Activated T-helper 2 cell treated with anti-CD3 and anti-CD28 coated beads, Interferon-gamma antibody, Interleukin-2, Interleukin-4, amounts not matched to agents 10 μg/mL and 5 μg/mL and 100 μg/mL, durations not matched to agents 14 hours and 24 hours and 36 hours (primary cell): ENCODE measurements at places on chromosomes 4 and X.

GRCh38 chr4:6270636-6271121 is 1.0 kb downstream of the WFS1 start:
- DNase-seq, result no peak

GRCh38 chr4:65139998-65140397 is 530.3 kb downstream of the EPHA5 start:
- no peak for DNase-seq

GRCh38 chrX:78595901-78596502 is 63.1 kb downstream of the RTL3 start:
- no peak for DNase-seq

DNA sequence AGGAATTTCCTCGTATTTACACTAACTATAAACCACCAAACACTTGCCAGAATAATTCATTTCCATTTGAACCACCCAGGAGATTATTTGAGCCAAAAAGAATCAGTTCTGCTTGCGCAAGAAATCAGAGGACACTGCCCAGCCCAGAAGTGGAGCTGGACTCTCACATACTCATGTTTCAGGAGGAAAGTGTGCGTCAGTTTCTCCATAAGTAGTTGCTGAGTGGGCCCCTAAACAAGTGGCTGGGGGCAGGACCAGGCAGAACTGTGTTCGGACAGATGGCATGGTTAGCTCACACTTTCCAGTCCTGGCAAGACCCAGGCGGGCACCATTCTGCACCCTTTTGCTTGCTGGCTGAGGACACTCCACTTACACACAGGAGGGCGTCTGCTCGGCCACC is 38.8 kb downstream of the BTC start:
- DNase-seq, result no peak

- no peak for DNase-seq
Observed at GRCh38 chr4:175351473-175351872, 433.3 kb downstream of the ADAM29 start.

GRCh38 chr4:57665806-57666205 is 555.6 kb upstream of the IGFBP7 start:
- no peak for DNase-seq

- no peak for DNase-seq
Observed at GRCh38 chr4:76898385-76898692, 395 bp upstream of the SOWAHB start.

- no peak for DNase-seq
Observed at GRCh38 chr4:3372264-3372932, 69.4 kb upstream of the HGFAC start.

DNA sequence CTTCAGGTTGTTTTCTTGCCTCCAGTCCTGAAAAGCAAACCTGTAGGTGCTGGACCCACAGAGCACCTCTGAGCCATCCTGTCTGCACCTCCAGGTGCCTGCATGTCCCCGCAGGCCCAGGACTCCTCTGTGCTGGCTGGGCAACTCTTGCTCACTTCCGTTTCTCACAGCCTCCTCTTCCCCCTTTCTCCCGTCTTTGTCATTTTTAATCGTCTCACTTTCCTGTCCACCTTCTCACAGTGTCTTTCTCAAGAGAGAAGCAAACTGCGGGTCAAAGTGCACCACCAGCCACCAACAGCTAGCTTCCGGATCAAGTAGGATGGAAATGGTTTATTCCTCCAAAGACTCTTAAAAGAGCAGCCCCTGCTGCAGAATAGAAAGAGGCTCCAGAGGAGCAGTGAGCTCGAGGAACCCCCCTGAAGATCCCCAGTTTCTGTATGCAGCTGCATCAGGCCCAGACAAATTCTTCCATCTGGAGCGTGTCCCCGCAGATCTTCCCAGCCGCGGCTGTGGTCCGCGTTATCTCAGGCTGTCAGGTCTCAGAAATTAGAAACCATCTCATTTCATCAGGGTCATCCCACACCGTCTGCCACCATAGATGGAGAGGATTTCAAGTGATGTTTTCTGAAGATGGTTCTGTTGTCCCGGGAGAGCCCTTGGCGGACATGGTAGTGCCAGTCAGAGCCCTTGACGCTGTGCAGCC is 87.7 kb downstream of the FHDC1 start:
- no peak for DNase-seq

- no peak for DNase-seq
Observed at GRCh38 chrX:3312109-3312508, 34.3 kb downstream of the MXRA5 start.
